Aorta (tissue), 5 donors: ENCODE measurements at places on chromosomes 13 and 19.

DNA sequence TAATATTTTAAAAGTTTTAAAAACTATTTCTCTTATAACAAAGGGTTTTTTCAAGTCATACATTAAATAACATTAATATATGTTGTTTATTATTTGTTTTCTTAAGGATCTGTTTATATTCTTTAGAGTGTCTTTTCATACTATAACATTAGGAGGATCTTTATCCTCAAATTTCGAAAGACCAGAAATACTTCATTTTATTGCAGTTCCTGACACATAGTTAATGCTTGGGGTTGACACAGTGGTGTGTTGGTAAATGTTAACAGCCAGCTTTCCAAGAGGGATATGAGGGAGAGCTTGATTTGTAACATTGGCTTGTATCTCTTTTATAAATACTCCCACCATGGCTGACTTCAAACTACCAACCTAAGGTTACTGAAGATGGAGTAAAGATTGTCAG lies 126.6 kb upstream of the KLF5 start:
- H3K4me1 ChIP-seq = no peaks in the 10 kb centered on the region
- H3K4me3 ChIP-seq = no peak overlapping the region
- H3K27ac ChIP-seq = no peak overlapping the region

- H3K4me3 ChIP-seq = no peak overlapping the region
- no peaks in the 10 kb centered on the region for H3K27me3 ChIP-seq
- H3K27ac ChIP-seq = no peak overlapping the region
- H3K4me1 ChIP-seq = peaks cover 1% of the 10 kb centered on the region
- no peaks in the 10 kb centered on the region for H3K36me3 ChIP-seq
- no peak for DNase-seq
Observed at GRCh38 chr19:16112778-16113177, 1.1 kb downstream of the RAB8A start.

DNA sequence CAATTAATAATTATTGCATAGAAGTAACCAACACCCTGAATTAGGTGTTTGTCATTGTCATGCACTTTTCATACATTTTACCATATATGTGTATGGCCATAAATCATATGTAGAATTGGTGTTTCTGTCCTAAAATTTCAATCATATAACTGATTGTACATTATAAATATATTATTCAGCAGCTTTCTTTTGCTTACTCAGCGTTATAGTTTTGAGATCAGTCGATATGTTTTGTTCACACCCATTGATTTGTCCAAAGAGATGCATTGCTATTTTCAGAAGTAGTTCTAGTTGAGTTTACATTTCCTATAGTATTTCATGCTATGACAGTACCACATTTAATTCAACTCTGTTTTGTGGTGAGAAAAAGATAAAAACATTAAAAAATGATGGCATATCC lies 50.5 kb upstream of the PARP4 start:
- no peaks in the 10 kb centered on the region for H3K27me3 ChIP-seq
- H3K4me1 ChIP-seq = no peaks in the 10 kb centered on the region
- no peak for DNase-seq
- H3K4me3 ChIP-seq = no peak overlapping the region
- H3K36me3 ChIP-seq = no peaks in the 10 kb centered on the region

DNA sequence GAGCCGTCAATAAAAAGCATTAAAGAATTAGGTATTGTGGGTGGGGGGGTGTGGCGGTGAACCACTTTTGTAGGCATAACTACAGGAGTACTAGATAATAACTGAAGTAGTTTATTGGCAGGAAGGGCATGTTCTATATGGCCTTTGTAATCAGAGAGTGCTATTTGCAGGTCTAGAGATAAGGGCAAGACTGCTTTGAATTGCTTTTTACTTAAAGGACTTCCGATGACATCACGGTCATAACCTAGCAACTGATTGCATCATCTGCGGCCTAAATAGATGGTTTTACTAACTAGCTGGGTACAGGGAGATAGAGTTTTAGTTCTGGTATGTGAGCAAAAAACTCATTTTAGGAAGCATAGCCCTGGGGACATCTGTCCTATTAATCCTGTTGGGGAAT lies 24.7 kb downstream of the METTL21C start:
- H3K4me1 ChIP-seq = no peaks in the 10 kb centered on the region
- no peak overlapping the region for H3K27ac ChIP-seq
- H3K4me3 ChIP-seq = no peak overlapping the region
- H3K36me3 ChIP-seq = peaks cover 5% of the 10 kb centered on the region
- H3K27me3 ChIP-seq = no peaks in the 10 kb centered on the region

- no peak overlapping the region for H3K27ac ChIP-seq
- DNase-seq = no peak
- no peaks in the 10 kb centered on the region for H3K27me3 ChIP-seq
- H3K4me3 ChIP-seq = peak overlapping the region; percentile 63
- no peaks in the 10 kb centered on the region for H3K36me3 ChIP-seq
Observed at GRCh38 chr19:52270266-52270885, 989 bp downstream of the ZNF766 start.

DNA sequence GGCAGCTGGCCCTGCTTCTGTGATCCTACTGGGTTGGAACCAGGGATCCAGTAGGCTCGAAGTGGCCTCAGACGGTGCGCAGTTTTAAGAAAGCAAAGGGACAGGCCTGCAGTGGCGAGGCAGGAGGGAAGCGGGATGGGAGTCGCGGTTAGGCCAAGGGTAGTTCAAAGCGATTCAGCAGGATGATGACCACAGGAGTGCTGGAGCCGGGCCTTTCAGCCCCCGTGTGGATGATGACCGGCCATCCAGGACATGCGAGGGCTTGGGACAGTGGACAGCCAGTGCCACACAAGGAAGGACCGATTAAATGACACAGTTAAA lies 854 bp downstream of the RNASEH2B start:
- H3K27me3 ChIP-seq = no peaks in the 10 kb centered on the region
- H3K36me3 ChIP-seq = no peaks in the 10 kb centered on the region
- peak overlapping the region; percentile 55 for H3K27ac ChIP-seq
- H3K4me3 ChIP-seq = peak overlapping the region; percentile 55

GRCh38 chr13:41693434-41693833 lies 236.1 kb downstream of the RGCC start:
- H3K27me3 ChIP-seq = no peaks in the 10 kb centered on the region
- no peak for DNase-seq
- H3K4me3 ChIP-seq = no peak overlapping the region
- no peak overlapping the region for H3K27ac ChIP-seq

GRCh38 chr13:112625698-112626097 lies 37.7 kb upstream of the TUBGCP3 start:
- DNase-seq = no peak
- H3K4me3 ChIP-seq = no peak overlapping the region
- H3K4me1 ChIP-seq = no peaks in the 10 kb centered on the region

DNA sequence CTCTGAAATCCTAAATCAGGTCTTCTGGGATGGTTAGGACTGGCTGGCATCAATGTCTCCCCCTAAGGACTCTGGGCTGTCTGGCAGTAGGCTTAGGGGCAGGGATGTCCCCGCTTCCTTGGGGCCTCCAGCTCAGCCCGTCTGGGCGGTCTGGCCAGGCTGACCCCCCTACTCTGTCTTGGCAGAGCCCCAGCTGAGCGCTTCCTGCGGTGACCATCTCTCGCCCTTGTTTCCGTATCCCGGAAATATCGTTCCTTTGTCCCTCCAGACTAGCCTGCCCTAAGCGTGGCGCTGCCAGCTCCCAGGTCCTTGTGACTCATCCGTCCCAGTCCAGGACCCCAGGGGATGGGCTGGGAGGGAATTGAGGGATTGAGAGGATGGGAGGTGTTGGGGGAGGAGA lies 11.3 kb downstream of the GTPBP3 start:
- H3K27ac ChIP-seq = no peak overlapping the region
- DNase-seq = peak; percentile 92
- H3K4me1 ChIP-seq = peaks cover 4% of the 10 kb centered on the region
- H3K4me3 ChIP-seq = no peak overlapping the region

DNA sequence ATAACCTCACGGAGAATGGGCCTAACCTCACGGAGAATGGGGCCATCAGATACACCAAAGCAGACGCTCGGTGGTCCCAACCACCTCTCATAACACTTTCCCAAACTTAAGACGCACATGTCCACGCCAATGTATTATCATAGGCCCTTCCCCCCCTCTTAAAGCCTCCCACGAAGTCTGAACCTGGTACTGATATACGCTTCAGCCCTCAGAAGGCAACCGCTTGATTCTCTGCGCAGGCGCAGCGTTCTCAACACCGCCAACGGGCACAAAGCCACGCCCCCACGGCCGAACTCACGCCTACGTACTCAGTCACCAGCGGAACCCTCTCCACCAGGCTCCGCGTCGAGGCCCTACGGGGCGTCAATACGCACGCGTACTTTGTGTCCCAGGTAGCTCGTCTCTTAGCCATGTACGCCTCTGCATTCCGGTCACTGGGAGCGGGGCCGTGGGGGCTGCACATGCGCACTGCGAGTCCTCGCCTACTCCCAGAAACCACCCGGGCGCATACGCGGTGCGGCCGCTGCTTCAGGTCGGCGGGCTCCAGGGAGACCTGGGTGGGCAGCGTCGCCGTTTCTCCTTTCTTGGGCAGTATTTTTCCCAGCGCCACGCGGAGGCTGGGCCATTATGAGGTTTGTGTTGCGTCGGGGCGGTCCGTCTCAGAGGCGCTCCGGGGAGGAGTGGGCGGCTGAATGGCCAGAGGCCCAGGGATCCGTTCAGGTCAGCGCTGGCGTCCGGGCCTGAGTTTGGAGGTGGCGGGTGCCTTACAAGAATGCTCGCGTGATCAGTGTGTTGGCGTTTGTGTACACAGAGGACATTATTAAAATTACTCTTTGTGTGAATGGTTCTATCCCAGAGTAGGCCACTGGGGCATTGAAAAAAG lies 25.3 kb downstream of the ZNF582 start:
- H3K4me3 ChIP-seq = peak overlapping the region; percentile 0
- peaks cover 3% of the 10 kb centered on the region for H3K36me3 ChIP-seq
- no peaks in the 10 kb centered on the region for H3K4me1 ChIP-seq
- no peaks in the 10 kb centered on the region for H3K27me3 ChIP-seq

DNA sequence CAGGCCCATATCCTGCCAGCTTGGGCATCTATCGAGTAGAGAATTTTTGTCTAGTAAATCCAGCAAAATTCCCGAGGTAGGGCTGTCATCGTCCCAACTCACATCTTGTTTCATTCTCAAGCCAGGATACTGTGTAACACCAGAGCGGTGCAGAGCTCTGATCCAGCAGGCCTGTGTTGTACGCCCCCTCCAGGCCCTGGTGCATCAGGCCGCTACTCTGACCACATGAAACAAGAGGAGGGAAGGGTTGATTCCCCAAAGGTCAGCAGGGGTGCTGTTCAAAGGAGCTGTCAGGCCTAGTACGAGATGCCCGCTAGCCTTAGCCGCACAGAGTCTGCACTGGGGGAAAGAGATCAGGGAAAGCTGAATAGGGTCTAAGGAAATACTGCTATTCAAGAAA lies 276.0 kb downstream of the SLC7A1 start:
- no peak overlapping the region for H3K27ac ChIP-seq
- no peaks in the 10 kb centered on the region for H3K36me3 ChIP-seq
- DNase-seq = no peak
- H3K4me1 ChIP-seq = peaks cover 2% of the 10 kb centered on the region
- H3K27me3 ChIP-seq = no peaks in the 10 kb centered on the region

DNA sequence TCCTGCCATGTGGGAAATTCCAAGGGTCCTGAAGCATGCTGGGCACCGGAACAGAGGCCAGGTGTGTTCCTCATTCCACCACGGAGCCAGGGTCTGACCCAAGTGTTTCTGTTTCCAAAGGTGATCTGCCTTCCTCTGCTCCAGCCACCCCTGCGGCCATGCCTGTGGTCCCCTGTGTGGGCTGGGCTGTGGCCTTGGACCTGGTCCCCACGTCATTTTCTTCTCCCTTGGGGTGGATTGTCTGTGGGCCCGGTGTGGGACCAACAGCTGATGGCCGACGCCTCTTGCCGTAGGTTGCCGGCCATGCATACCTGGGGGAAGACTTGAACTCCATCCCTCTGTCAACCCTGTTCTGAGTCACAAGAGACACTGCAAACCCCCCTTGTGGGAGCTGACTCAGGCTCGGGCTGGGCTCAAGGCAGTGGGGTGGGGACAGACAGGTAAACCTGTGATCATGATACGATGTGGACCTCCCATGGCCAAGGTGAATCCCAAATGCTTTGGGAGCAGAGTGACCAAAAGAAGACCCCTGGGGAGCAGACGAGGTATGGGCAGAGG lies 35.0 kb downstream of the ATP11A start:
- H3K4me1 ChIP-seq = no peaks in the 10 kb centered on the region
- no peak overlapping the region for H3K4me3 ChIP-seq
- H3K27me3 ChIP-seq = no peaks in the 10 kb centered on the region
- no peak overlapping the region for H3K27ac ChIP-seq
- no peak for DNase-seq

DNA sequence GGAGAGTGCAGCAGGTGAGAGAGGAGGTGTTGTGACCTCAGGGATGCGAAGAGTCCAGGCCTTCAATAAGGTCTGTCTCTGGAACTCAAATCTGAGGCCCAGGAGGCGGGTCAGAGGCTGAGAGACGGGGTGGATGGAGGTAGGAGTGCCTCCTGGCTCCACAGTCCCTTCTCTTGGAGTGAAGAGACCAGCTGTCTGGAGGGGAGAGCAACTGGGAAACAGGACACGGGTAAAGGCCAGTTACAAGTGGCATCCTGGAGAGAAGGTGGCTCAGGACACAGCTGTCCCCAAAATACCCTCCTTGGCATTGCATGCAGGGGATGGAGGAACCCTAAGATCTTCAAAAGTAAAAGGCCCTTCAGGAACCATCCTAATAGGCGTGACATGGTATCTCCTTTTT lies 19.2 kb downstream of the PDE4A start:
- no peak for DNase-seq
- H3K4me3 ChIP-seq = no peak overlapping the region
- H3K27me3 ChIP-seq = no peaks in the 10 kb centered on the region
- H3K4me1 ChIP-seq = no peaks in the 10 kb centered on the region
- H3K27ac ChIP-seq = no peak overlapping the region
- H3K36me3 ChIP-seq = no peaks in the 10 kb centered on the region

GRCh38 chr13:82341116-82341515 lies 1541.2 kb downstream of the SLITRK1 start:
- no peaks in the 10 kb centered on the region for H3K36me3 ChIP-seq
- H3K4me3 ChIP-seq = no peak overlapping the region
- H3K4me1 ChIP-seq = no peaks in the 10 kb centered on the region
- H3K27ac ChIP-seq = no peak overlapping the region
- DNase-seq = no peak

DNA sequence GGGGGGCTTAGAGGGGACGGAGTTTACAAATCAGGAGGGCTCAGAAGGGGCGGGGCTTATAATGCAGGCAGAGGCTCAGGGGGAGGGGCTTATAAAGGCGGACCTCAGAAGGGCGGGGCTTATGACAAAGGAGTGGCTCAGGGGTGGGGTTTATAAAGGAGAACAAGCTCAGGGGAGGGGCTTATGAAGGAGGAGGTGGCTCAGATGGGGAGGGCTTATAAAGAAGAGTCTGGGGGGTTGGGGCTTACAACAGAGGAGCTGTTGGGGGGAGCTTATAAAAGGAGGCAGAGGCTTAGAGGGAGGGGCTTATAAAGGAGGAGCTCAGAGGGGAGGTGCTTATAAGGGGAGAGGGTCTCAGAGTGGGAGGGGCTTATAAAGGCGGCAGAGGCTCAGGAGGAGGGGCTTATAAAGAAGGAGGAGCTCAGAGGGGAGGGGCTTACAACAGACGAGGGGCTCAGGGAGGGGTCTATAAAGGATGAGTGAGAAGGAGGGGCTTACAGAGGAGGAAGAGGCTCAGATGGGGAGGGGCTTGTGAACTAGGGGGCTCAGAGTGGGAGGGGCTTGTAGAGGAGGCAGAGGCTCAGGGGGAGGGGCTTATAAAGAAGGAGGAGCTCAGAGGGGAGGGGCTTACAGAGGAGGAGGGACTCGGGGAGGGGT lies 1.0 kb downstream of the SMIM24 start:
- no peaks in the 10 kb centered on the region for H3K36me3 ChIP-seq
- no peaks in the 10 kb centered on the region for H3K27me3 ChIP-seq
- H3K4me3 ChIP-seq = no peak overlapping the region
- H3K4me1 ChIP-seq = no peaks in the 10 kb centered on the region

GRCh38 chr13:24365191-24365590 lies 55.8 kb downstream of the C1QTNF9 start:
- DNase-seq = no peak
- no peak overlapping the region for H3K27ac ChIP-seq
- no peaks in the 10 kb centered on the region for H3K27me3 ChIP-seq
- no peaks in the 10 kb centered on the region for H3K4me1 ChIP-seq
- H3K4me3 ChIP-seq = no peak overlapping the region
